ENCODE measurements at places on chromosomes 4 and X.

DNA sequence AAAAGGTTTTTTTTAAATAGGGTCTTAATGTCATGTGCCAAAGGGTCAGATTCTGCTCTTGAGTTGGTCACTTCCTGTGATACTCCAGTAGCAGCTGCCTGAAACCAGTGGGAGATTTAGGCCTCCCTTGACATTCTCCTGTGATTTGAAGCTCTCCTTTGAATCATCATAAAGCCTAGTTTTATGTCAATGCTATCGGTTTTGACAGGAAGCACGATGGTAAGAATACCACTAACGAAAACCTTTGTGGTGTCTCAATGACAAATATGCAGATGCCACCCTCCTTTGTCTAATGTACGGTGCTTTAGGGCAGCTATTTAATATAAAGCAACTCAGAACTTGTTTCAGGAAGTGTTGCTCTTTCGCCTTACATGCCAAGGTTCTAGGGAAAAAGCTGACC, 44.2 kb downstream of the CCNI start:
- DNase-seq: no peak

- peak; percentile 56 for DNase-seq
Measured at GRCh38 chr4:10096201-10096977, 20.2 kb downstream of the WDR1 start.

GRCh38 chr4:169795585-169795984, 37.8 kb upstream of the HPF1 start:
- DNase-seq: no peak

- no peak for DNase-seq
Measured at GRCh38 chr4:101993002-101993841, 202.7 kb downstream of the BANK1 start.

GRCh38 chr4:158253350-158253980, 43.2 kb downstream of the TMEM144 start:
- no peak for DNase-seq

GRCh38 chr4:94032754-94033153, 174.9 kb upstream of the SMARCAD1 start:
- DNase-seq: no peak

- no peak for DNase-seq
Measured at GRCh38 chrX:16804923-16805464, 18.7 kb downstream of the TXLNG start.

GRCh38 chr4:11548597-11549082, 119.9 kb upstream of the HS3ST1 start:
- no peak for DNase-seq

- DNase-seq: no peak
Measured at GRCh38 chrX:86436116-86436515, 287.9 kb downstream of the DACH2 start.

DNA sequence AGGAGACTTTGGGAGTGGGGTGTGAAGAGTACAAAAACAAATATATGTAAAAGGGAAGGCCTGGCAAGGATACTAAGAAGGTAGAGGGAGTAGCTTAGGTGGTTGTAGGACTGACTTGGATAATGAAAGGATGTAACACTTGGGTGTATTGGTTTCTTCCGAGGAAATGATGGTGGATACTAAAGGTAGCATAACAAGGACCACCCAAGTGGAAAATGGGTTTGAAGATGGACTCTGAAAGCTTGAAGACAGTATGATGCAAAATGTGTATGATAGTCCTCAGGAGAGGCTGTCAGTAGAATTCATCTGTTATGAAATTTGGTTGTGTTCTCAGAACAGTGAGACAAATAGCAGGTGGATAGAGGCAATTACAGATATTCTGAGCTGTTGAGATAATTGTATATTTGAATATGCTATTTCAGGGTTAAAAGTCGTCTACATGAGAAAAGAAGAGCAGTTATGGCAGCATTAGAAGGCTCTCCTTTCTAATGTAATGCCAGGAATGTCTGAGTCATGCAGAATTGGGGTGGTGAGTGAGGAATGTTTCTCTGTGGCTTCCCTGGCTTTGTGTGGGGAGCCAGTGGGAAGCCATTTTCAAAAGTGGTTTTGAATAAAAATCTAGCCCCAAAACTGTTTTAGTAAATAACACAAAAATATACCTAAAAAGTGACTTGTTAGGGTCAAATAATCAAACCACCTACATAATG, 75.6 kb downstream of the FHIP1A start:
- no peak for DNase-seq

GRCh38 chrX:55072286-55072685, 2.5 kb upstream of the PAGE2B start:
- no peak for DNase-seq
